NCI-H1417 treated with DMSO at 0.1 percent for 48 hours (cell line): ENCODE measurements at places on chromosomes 7 and 10.

GRCh38 chr10:58326967-58327381 is 7.8 kb upstream of the UBE2D1 start:
- no peak for DNase-seq

DNA sequence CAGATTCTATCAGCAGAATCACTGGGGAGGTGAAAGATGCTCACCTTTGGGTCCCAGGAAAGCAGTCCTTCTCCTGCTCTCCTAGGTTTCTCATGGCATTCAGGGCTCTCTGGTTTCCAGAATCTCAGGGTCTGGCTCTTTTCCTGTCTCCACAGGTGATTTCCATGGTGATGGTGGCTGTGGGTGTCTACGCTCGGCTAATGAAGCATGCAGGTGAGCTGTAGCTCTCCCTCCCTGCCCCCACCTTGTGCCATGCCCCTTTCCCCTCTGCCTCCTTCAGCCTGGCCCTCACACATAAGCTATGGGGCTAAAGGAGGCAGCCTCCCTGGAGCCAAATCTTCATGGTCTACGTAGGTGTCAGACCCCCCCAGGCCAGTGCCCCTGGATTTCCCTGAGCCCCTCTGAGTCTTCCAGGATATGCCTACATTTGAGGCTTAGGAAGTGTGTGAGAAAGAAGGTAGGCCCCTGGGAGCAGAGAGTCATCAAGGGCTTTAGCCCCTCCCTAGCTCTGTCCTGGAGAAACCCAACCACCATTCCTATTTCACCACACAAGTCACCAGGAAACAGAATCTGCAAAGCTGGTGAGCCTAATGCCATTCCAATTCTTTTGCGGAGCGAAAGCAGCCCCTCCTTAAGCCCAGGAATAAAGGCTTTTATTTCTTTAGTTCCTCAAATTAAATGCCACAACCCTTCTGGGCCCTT is 17.2 kb downstream of the TSPAN33 start:
- DNase-seq = no peak

DNA sequence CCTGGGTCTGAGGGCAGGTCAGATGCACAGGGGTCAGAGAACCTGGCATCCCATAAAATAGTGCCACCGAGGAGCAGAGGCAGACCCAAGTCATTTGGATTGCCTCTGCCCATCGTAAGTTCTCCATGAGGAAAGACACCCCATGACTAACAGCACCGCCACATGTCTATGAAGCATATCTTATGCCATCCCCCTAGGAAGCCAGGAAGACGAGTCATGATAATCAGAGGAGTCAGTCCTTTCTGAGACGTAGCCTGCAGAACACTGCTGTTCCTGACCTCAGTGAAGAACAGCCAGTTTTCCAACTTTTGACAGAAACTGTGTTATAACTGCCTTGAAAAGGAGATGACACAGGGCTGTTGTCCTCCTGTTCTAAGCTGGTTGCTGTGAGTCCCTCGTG is 51.2 kb downstream of the INSYN2A start:
- DNase-seq = no peak

- no peak for DNase-seq
Observed at GRCh38 chr7:25124465-25125136, 459 bp downstream of the CYCS start.

DNA sequence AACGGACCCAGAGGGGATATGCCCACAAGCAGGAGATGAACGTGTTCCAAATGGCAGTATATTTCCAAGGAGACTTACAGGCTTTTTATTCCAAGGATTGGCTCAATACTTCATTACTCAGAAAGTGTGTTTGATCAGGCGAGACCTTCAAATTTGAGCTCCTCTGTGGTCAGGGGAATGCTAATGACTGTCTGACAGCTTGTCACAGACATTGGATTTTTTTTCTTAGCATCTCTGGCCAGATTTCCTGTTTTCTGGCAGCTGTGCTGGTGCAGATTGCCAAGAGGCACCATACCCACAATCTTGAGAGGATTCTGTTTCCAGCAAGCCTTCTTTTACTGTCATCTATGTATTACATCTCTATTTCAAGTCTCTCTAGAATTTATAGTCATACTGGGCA is 93.8 kb downstream of the C1GALT1 start:
- DNase-seq = no peak

GRCh38 chr10:19932806-19933371 is 116.7 kb downstream of the PLXDC2 start:
- DNase-seq = no peak

DNA sequence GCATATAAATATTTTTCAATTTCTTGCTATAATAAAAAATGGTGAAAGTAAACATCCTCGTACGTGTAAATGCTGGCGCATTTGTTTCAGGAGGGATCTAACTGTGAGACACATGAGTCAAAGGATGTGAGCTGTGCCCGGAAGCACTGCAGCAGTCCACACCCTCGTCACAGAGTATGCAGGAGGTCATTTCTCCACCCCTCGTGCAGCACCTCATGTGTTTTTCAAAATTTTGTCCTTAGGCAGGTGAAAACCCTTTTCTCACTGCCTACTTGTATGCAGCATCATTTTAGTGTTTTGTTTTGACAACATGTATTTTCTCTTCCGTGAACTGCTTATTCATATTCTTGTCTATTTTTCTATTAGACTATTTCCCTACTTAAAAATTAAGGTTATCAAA is 162.7 kb downstream of the AVL9 start:
- DNase-seq = no peak

- no peak for DNase-seq
Observed at GRCh38 chr7:26912338-26912737, 47.9 kb upstream of the SKAP2 start.

DNA sequence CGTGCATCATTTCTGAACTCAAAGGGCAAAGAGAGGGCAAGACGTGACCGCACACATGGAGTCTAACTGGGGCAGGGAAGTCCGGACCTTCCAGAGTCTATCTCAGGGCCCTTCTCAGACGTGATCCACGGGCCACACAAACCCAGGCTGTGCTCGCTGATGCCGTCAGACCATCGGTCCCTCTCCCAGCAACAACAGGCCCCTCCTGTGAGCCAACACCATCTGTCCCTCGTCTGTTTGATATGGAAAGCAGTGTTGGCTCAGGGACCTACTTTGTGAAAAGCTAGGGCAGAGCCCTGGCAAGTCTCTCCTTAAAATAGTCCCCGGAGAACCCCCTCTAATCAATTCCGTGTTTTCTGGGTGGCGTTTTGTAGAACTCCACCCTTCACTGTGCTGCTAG is 208.8 kb downstream of the TCERG1L start:
- no peak for DNase-seq

- no peak for DNase-seq
Observed at GRCh38 chr7:155490697-155491628, 33.0 kb downstream of the EN2 start.

DNA sequence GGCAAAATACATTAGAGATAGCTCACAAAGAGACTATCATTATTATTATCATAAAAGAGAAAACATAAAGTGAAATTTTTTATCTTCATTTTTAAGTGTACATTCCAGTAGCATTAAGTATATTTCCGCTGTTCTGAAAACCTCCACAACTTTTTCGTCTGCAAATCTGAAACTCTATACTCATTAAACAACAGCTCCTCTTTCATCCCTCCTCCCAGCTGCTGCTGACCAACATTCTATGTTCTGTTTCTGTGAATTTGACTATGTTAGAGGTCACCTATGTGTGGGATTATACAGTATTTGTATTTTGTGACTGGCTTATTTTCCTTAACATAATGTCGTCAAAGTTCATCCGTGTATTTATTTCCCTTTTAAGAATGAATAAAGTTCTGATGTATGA is 429.3 kb upstream of the TPK1 start:
- no peak for DNase-seq

- no peak for DNase-seq
Observed at GRCh38 chr10:94102436-94102835, 108.7 kb downstream of the PLCE1 start.

DNA sequence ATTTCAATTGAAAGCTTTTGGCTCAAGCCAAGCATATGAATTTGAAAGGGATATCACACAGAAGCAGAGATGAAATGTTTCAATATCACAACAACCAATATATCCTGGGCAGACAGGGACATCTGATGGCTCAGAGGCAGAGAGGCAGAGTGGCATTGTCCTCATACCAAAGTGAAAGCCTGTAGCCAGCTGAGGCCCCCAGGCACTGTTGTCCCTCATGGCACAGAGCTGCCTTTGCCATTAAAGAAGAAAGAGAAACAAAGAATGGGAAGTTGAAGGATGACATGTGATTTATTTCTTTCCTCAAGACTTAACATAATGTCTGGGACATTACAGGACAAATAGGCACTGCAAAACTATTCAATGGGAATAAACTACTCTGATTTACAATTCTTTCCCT is 504.3 kb upstream of the PCDH15 start:
- DNase-seq = no peak

DNA sequence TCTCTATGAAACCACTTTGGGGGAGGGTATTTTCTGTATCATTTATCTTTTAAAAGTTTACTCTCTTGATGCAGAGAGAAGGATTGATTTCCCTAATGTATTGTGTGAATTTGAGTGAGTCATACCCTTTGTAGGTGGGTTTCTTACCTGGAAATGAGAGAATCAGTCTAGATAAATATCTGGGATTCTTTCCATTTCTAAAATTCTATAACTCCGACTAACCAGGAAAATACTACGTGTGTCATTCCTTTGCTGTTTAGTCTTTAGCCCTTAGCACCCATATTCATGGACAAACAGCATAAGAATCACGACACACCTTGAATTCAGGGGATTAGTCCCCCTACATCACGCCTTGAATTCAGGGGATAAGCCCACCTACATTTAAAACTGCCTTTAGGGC is 139.1 kb downstream of the GATA3 start:
- DNase-seq = no peak

- DNase-seq = no peak
Observed at GRCh38 chr10:391305-391704, 256.1 kb downstream of the ZMYND11 start.

DNA sequence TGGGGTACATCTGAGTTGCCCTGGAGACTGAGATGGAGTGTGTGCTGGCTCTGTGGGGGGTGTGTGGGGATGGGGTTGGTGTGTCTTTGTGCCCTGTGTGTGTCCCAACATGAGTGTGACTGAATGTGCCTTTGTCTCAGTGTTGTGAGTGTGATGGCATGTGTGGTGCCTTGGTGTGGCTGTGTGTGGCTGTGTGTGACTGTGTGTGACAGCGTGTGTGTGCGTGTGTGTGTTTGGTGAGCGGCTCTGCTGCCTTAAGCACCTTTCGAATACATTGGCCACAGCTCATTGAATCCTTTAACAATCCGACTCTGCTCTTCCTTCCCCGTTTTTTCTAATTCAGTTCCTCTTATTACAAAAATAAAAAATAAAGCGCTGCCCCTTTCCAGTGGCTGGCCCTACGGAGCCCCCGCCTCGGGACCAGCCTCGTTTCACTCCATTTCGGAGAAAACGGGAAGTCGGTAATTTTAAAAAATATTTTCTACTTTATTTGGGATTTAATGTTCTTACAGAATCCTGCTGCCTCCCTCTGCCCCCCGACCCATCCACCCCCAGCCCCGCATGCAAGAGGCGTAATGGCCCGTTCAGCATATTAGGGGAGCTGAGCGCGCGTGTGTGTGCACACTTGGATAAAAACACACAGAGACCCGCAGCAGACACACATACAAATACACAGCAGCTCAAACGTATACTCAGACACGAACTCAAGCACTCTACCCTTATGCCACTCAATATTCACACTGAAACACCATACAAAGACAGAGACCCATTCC is 35.5 kb downstream of the HIF1AN start:
- no peak for DNase-seq

GRCh38 chr10:21526860-21527597 is 1.5 kb upstream of the SKIDA1 start:
- DNase-seq = no peak

GRCh38 chr7:104664648-104665047 is 336.2 kb downstream of the LHFPL3 start:
- no peak for DNase-seq

DNA sequence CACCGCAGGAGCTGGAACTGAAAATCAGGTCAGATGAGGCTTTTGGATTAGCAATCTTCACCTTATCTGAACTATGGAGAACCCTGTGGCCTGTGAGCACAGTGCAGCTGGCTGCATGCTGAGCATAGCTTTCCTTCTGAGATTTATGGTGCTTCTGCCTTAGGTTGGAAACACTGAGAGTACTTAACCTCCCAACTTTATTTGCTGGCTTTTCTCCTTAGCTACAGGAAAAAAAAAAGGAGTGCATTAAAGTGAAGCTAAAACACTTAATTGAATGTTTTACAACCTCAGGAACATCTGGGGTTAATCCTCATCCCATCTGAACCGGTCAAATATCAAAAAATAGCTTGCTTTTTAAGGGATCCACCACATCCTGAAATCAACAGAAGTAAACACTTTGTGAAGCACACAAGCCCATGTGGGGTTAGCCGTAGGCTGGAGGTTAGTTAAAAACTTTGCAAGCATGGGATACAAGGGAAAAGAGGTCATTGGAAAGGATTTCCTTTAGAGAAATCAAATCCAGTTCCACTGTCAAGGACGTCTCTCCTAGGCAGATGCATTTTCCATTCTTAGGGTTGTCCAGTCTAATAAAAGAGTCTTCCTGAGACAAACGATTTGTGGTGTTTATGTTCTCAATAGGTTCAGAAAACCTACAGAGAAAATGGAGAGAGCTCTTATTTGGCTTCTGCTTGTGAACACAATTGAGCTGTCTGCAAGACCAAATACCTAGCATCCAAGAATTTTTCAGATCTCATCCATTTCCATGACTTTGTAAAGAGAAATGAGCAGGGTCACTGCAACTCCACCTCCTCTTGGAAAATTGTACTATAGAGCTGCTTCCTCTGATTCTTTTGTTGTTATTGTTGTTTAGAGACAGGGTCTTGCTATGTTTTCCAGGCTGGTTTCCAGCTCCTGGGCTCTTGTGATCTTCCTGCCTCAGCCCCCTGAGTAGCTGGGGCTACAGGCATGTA is 470.4 kb upstream of the IGFBP3 start:
- DNase-seq = no peak

DNA sequence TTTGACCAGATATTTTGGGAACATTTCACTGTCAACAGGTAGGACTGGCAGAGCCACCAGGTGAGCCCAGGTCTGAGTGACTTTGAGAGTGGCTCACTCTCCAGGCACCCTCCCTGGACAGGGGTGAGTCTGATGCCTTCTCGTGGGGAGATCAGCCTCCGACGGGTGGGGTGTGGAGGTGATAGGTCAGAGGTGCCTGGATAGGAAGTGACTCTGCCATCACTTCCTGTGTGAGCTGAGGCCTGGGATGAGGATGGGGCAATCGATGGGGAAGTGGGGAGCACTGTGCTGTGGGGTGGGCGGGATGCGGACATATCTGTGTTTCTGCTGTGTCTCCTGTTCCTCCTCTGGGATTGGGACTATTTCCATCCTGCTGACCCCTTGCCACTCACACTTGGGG is 34.6 kb downstream of the IFT22 start:
- DNase-seq = no peak

DNA sequence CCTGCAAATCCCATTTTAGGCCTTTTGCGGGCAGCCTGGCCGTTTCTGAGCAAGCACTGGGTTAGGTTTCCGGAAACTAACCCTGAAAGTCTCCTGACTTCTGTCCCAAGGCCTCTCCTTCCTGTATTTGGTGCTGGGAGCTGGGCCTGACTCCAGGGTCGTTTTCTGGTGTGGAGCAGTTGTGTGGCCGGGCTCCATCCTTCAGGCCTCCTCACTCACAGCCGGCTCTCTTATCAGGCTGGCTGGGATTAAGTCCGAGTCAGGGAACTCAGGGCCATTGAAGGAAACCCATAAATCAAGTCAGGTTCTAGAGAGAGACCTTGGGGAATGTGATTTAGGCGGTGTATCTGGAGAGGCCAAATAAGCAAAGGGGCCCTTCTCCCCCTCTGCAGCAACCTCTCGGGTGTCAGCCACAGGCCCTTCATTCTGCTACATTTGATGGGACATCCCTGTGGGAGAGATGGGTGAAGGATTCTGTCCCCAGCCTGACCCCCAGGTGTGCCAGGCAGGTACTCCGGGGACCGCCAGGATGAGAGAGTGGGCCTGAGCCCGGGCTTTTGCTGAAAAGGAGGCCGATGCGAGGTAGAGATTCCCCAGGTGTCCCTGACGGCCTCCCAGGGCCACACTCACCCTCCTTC is 3.3 kb downstream of the GATA3 start:
- DNase-seq = no peak
